ENCODE measurements at places on chromosomes 12 and 14.

- peak; percentile 13 for DNase-seq
Observed at GRCh38 chr14:74085047-74085637, 386 bp downstream of the LIN52 start.

DNA sequence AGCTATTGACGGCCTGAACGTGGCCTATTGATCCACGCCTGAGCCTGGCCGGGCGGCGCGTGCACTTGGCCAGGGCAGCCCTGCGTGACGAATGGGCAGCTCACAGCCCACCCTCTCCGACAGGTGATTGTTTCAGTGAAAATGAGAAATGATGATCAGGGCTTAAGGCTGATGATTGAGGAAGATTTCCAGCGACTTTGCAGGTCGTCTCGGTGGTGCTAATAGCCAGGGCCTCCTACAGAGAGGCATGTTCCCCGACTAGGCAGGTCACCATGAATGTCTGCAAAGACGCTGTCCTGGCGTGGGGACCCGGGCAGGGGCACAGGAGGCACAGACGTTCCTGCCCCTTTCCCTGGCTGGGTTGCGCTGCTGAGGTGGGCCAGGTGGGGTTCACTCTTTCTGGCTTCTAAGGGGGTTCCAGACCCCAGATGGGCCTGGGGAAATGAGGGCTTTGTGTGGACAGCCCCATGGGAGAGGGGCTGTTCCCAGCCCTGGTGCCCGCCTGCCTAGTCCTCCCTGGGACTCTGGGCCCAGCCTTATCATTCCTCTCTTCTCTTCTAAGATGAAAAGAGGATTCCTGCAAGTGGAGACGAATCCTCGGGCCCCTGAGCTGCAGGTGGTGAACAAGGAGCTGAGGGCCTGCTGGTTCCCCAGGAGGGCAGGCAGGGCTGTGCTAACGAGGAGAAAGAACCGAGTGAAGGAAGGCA is 157.4 kb downstream of the KIF26A start:
- no peak for DNase-seq

GRCh38 chr12:89461649-89462612 is 62.7 kb downstream of the GALNT4 start:
- no peak for DNase-seq

DNA sequence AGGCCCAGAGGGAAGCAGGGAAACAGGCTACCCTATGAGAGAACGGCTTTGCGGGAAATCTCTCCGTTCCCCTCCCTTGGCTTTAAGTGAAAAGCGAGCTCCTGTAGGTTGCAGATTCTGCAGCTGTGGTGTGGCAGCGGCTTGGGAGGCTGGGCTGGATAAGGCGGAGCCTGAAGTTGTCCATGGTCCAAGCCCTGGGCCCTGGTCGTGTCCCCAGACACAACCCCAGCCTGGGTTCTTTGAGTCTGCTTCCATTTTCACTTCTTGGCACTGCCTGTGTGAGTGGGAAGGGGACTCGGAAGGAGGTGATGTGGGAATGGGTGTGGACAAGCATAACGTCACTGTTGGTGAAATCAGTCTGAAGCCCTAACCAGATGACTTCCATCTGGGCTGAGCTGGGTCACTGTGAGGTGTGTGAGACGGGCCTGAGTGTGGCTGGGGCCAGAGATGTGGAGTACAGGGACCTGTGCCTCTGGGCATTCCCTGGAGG is 43.0 kb upstream of the CTDSP2 start:
- no peak for DNase-seq

GRCh38 chr12:24172031-24172772 is 222.7 kb upstream of the SOX5 start:
- DNase-seq: no peak

- DNase-seq: no peak
Observed at GRCh38 chr14:56342494-56342942, 224.3 kb downstream of the PELI2 start.

DNA sequence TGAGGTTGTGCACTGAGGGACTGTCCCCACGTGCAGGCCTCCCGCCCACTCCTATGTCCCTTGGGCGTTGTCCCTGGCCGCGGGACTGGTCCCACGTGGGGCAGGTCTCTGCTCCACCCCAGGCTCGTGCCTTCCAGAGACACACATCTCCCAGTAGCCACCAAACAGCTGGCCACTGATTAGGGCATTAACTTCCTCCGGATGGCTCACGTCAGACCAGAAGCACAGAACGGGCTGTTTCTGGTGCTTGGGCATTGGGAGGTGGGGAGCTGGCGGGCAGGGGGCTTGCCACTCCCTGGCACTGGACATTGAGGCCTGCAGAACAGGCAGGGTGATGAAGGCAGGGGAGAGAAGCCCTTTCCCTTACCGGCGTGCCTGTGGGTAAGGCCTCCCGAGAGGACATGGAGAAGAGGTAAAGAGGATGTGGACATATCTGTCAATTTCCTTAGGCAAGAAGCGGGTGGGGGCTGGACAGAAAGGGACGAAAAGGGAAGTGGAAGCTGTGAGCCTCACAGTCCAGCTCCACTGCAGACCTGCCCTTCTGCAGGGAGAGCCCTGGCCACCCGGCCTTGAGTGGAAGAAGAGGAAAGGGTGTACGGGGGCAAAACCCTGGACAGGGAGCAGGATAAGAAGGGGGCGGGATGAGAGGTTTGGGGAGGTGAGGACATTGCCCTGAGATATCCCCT is 101.2 kb downstream of the NINJ2 start:
- no peak for DNase-seq

DNA sequence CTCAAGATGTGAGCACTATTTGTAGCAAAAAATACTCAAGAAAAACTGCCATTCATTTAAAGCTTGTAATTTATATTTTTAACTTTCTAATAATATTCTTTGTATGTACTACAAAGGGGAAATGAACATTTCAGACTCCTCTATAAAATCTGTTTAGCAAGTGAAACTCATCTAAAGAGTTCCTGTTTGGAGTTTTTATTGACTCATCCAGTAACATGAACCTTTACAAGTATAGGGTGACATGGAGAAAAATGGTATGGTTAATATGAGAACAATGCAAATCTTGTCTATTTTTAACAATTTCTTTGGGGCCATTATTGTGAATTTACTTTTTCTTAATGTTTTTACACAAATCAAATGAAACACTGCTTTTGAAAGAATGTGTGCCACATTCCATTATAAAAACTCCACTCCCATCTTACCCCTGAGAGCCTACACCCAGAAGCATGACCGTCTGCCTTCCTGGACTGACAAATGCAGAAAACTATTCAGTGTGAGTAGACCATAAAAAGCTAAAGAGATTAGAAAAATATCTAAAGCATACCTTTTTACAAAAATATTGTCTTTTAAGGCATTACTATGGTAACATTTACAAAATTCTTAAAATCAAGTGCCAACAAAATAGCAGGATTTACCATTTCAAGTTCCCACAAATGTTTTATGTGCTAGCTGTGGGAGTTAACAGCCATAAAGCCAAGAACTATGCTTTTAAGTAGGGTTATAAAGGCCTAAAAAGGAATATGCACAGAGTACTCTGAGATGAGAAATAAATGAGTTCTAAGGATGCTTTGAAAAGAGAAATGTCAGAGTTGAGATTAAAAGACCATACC is 144.0 kb downstream of the ADAMTS20 start:
- DNase-seq: no peak

- no peak for DNase-seq
Observed at GRCh38 chr14:53054457-53054856, 98.7 kb downstream of the DDHD1 start.

- DNase-seq: no peak
Observed at GRCh38 chr14:64061706-64062105, 208.9 kb downstream of the SYNE2 start.

Measured in stimulated activated CD8-positive, alpha-beta memory T cell treated with anti-CD3 and anti-CD28 coated beads, Interleukin-2, amount 100 ng/mL, for 1 hour (primary cell).